Activated naive CD4-positive, alpha-beta T cell treated with Interleukin-2 at 50 U/mL for 16 hours (primary cell): ENCODE measurements at places on chromosomes 7 and 10.

GRCh38 chr7:25860275-25861163 lies 291.5 kb upstream of the NFE2L3 start:
- no peak for DNase-seq

- no peak for DNase-seq
These were observed 22.2 kb downstream of the LIPJ start for GRCh38 chr10:88608780-88609179.

DNA sequence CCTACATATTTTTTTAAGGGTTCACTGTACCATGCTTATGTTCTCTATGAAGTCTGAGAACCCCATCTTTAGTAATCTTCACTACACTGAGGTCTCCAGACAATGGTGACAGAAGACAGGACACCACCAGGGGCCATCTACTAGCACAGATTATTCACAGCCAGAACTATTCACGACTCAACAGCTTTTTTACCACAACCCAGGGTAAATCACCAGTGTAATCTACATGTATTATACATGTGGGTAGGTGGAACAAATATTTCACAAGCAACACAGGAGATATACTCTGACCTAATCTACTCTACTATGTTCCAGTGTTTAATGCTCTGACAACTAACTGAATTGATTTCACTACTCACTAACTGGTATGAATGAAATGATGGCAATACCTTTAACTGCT lies 136.1 kb downstream of the ELMO1 start:
- DNase-seq: no peak

- no peak for DNase-seq
These were observed 25.4 kb downstream of the AIFM2 start for GRCh38 chr10:70106958-70107791.

DNA sequence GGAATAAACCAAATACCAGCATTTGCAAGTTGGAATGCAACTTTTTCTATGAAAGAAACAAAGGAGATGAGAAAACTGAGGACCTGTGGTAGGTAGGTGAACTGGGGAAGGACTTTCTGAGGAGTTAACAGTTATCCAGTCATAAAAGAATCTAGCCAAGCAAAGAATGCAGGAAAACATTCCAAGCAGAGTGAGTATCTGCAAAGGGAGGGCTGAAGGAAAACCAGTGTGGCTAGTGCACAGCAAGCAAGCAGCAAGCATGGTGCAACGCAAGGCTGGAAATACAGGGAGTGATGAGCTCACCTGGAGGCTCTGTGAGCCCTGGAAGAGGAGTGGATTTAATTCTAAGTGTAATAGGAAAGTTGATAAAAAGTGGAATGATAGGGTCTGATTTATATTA lies 44.0 kb downstream of the RTKN2 start:
- DNase-seq: no peak

DNA sequence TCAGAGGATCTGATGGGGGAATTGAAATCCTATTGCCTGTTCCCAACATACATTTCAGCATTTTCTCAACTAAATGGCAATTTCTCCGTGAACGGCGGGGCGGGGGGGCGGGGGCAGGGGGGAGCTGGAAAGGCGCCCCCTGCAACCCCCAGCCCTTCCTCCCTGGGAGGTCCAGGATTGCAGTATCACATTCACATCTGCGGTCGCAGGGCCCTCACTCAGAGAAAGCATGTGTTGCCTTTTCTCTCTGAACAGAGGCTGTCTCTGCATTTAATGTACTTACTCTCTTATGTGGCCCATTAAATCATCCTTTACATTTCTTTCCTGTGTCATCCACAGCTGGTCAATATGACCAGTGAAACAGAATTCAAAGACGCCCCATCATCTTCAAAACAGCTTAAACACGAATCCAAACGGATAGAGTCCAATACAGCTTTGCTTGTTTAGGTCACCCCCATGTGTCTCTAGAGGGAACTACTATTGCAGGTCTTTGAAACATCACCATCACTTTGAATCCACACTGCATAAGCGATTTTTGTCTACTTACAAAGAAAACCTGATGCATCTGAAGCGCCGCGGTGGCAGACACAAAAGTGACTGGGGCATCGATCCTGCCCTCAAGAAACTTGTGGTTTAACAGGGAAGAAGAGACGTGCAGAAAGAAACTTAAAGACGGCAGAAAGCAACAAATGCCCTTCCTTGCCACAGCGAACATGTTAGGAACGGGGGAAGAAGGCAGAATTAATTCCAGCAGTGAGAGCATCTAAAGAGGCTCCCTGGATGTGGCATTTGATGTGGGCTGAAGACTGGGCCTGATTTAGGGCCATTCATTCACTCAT lies 17.0 kb upstream of the ECHDC3 start:
- no peak for DNase-seq

- peak; percentile 64 for DNase-seq
These were observed 174.6 kb upstream of the ITGB1 start for GRCh38 chr10:33132626-33133025.

GRCh38 chr10:78047314-78047891 lies 13.7 kb downstream of the RPS24 start:
- DNase-seq: peak; percentile 81

GRCh38 chr10:95660283-95660682 lies 3.8 kb upstream of the ALDH18A1 start:
- DNase-seq: no peak
